ENCODE measurements at places on chromosomes 5 and 9.

DNA sequence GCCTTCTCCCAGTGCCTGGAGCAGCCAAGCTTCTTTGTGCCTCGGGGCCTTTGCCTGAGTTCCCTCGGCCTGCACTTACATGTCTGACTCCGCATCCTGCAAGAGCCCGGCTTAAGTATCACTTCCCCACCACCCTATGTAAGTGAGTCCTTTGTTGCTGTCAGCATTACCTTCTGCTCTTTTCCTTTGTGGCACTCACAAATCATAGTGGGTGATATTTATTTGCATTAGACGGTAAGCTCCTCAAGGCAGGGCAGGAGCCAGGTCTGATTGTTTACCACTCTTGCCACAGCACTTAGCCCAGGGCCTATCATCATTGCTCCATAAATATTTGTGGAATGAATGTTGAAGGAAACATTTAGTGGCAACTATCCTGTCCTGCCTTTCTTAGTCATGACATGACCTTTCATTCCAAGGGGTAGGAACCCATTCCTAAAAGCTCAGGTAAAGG lies 4.8 kb downstream of the GM2A start:
- no peak for DNase-seq

DNA sequence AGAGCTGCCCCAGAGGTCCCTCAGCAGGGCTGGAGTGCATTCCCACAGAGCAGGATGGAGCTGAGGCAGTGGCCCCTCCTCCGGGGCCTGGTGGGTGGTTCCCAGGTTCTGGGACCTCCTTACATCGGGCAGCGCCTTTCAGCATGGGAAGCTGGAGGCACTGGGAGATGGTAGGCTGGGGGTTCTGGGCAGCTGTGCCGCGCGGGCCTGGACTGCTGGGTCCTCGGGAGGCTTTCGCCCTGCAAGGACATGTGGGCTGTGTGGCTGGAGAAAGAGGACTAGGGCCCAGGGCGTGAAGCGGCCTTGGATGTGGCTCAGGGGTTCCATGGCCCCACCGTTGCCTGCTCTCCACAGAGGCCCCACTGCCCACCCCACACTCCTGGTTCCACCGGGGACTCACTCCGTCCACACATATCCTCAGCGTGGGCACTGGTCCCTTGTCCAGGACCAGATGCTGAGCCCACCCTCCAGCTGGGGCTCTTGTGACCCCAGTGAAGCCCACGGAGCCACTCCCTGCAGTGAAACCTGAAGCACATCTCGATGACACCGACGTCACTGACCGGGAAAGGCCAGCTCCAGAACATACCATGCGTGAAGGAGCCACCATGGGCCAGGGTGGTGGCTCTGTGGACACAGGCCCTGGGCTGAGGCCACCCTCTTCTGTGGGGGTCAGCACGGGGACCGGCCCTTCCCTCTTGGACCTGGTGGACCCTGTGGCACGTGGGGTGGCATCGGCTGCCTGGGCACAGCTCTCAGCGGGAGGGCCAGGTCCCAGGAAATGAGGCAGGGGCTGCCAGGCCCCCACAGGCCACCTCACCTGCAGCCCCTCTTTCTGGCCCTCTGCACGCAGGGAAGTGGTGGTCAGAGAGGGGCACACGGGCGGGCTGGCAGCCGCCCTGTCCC lies 31.5 kb upstream of the NKD2 start:
- no peak for DNase-seq

DNA sequence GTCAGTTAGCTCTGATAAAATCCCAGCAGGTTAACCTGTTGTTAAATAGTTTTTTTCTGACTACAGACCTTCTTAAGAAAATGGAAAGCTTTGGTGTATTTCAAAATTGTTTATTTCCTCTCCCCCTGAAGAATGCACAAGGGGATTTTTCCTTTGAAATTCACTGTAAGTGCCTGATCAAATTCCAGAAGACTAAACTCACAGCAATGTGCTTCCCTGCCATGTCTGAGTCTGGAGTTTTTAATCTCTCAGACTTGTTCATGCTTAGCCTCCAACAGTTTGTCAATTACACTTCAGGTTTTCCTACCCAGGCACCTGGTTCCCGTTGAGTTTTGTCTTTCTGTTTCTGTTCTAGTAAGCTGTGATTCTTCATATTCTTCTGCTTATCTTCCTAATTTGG lies 961.6 kb upstream of the CDH18 start:
- DNase-seq: no peak

- DNase-seq: no peak
These were observed 3.3 kb downstream of the SETX start for GRCh38 chr9:132351404-132352045.

- DNase-seq: no peak
These were observed 227.4 kb downstream of the NR3C1 start for GRCh38 chr5:143176048-143176447.

DNA sequence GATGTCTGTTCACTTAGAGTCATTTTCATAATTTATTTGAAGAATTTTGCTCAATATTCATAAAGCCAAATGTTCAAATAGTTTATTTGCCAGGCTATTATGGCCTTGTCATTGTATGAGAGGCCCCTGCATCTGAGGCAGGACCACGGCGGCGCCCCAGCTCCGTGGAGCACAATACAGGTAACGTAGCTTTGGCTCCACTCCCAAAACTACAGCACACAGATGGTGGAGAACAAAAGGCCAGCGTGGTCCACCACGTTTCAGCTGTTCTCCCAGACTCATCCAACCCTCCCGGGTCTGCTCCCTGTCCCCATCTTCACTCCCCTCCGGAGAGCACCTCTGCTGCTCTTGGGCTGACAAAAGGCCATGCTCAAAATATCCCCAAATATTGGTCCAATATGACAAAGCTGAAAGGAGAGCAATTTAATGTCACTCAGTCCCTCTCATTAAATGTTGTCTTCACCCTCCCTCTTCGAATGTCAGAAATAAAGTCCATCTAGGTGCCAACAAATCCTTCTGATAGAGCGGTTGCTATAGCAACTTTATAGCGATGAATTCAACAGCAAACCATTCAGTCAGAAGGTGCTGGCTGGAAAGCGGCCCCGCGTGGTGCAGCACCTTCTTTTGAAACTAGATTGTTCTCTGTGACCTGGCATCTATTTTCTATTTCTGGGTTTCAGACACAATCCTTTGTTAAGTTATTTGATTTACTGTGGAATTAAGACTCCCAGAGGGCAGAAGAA lies 504.3 kb downstream of the ARHGEF28 start:
- DNase-seq: no peak

- no peak for DNase-seq
These were observed 185.0 kb downstream of the CNTLN start for GRCh38 chr9:17319864-17320263.

- DNase-seq: no peak
These were observed 575.2 kb upstream of the ZNF462 start for GRCh38 chr9:106287731-106288130.

- DNase-seq: no peak
These were observed 97.4 kb upstream of the IFNK start for GRCh38 chr9:27426511-27427271.

DNA sequence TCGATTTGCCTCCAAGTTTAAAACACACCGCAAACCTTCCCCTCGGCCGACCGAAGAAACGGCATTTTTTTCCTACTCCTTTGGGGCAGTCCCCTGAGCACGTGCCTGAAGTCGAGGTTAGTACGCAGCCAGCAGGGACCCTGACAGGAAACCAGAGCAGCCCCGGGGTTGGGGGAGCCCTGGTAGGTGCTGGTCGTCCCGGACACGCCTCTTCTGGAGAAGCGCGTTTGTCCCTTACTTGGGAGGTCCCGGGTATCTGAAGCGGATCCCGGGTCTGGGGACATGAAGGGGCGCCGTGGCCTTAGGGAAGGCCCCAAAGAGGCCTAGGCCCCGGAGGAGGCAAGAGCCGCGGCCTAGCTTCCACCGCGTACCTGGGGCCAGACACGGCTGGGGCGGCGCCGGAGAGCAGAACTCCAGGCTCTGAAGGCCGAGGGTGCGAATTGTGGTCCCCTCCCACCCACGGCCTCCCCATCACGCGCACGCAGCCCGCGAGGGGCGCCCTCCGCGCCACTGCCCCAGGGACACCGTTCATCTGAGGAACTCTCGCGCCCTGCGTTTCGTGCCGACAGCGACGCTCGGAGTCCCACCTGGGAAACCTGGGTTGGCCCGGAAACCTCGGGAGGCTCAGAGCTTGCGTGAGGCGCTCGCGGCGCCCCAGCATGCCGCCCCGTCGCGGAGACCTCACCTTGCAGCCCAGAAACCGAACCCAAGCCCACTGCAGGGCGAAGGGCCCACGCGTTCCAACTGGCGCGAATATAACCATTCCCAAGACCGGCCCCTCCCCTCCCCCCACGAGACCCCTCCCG lies 10.4 kb downstream of the OTP start:
- DNase-seq: no peak

DNA sequence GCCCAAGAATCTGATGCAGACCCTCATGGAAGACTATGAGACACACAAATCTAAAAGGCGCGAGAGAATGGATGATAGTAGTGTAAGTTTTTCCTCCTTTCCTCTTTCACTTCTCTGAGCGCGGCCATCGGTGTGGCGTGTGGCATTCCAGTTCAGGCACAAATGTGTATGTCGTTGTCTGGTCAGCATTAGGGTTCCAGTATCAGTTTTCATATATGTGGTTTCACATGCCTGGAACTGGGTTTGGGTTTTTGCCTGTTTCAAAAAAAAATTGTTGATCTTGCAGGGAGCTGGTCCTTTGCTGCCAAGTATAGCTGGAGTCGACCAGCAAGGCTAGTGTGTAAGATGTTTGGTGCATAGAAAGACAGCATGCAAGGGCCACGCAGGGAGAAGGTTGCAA lies 51.5 kb downstream of the C9orf152 start:
- DNase-seq: no peak

DNA sequence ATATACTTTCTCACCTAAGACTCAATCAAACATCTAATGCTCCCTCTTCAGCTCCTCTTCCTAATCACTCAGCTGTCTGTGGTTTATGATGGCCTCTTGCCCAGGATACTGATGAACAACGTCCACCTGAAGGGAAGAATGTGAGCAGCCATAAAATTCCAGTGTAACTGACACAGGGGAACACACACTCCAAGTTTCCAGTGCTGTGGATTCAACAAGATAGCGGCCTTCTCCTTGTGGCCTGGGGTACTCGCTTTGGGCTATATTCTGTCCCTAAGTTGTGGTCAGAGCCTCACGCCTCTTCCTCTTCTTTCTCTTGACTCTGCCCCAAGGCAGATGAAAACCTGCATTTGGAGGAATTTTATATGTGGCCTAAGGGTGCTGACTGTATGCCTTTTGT lies 11.7 kb downstream of the B4GALT1 start:
- no peak for DNase-seq

GRCh38 chr5:29252390-29252789 lies 1941.1 kb upstream of the CDH6 start:
- DNase-seq: no peak

DNA sequence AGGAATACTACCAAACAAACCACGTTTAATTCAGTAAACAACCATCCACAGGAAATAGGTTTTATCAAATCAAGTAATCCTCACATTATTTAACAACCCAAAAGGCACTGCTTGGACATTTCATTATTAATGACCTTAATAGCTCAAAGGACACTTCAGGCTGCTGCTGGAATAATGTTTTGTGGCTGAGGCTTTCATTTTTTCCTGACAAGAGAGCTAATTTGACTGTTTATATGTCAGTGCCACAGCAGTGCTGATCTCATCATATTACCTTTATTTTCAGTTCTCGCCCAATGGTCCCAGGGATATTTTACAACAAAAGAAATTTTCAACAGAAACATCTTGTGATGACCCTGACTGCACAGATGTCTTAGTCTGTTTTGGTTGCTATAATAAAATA lies 589.8 kb upstream of the GRAMD2B start:
- no peak for DNase-seq

DNA sequence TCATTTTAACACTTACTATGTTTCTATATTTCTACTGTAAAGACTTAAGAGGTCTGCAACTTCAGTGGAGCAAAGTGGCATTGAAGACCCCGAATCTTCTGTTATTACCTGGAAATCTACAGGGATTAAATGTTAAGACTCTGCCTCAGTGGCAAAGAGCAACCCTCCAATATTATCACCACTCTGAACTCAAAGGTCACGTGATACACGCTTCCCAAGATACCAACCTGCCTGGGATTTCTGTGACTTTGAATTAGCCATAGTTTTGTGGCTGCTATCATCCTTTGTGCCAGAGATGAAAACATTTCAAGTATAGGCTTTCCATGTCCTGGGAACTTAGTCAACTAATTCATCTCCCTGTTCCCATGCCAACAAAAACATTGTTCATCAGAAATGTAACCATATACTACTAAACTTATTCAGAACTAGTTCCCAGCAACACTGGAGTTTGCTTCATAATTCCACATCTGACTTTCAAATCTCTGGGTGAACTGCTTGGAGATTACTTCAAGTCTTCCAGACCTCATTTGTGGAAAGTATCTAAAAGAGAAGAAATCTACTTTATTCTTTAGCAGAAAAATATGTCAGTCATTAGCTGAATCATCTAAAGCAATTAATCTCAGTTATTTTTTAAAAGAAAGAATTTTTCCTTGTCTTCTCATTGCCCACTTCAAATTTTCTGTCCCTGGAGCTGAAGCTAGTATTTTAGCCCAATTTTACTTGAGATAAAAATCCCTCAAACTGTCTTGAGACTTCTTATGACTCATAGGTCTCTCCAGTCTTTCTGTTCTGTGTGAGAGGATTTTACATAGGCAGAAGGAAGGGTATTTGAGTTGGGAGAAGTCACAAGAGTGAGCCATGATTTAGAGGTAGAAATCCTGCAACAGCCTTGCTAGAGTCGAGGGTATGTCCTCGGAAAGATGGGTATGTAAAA lies 83.0 kb downstream of the ZNF462 start:
- no peak for DNase-seq

DNA sequence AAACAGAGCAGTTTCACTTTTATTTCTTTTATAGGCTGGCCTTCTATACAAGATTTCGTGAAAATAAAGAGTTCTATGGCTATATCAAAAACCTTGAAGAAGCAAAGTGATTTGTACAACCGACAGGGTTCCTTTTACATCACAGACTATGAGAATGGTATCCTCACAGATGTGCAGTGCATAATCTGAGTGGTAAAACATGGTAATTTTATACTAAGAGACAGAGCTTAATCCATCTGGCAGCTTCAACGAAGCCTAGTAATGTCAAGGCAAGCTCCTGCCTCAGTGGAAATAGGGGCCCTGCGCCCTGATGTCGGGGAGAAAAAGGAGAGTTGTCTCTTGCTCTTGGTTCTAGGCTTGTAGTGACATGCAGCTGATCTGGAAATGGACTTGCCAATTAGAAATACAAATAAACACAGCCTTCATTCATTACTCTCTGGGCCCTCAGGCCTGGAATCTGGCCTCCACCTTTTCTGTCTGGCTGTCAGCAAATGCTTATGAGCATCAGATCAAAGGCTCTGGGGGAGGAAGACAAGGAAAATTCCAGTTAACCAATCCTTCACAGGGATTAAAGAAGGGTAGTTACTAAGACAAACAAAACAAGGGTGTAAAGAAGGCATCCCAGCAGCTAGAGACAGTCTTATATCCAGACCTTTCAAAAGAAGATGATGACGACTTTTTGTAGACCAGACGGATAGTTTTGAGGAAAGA lies 33.6 kb upstream of the TRIM32 start:
- no peak for DNase-seq

GRCh38 chr5:142644127-142644526 lies 41.8 kb downstream of the FGF1 start:
- no peak for DNase-seq

- DNase-seq: no peak
These were observed 57.5 kb downstream of the HOMER1 start for GRCh38 chr5:79456400-79456799.
